ENCODE measurements at places on chromosomes 5 and 9.

GRCh38 chr5:145470396-145470979 is 364.7 kb downstream of the PRELID2 start:
- no peak for DNase-seq

DNA sequence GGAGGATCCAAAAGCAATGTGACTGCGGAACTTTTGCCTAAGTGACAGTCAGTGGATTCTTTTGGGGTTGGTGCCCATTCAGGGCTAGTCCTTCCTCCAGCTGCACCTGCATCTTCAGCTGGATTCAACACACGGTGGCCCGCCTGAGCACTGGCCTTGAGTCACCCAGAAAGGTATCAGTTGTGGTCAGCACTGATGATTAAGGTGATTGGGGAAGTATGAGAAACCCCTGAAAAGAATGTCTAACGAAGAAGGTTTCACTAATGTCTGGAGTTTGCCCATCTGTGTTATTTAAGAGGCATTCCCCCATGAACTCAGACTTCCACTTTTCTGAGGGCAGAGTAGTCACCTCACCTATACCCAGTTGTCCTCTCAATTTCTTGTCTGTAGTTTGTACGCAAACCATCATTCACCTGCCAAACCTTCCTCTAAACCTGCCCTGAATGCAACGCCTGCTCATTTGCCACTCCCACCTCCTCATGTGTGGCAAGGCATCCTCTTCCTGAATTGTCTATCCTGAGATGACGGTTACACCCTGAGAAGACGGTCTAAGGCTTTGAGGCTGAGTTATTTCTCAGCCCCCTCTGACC is 27.2 kb downstream of the CSF2 start:
- DNase-seq = no peak

DNA sequence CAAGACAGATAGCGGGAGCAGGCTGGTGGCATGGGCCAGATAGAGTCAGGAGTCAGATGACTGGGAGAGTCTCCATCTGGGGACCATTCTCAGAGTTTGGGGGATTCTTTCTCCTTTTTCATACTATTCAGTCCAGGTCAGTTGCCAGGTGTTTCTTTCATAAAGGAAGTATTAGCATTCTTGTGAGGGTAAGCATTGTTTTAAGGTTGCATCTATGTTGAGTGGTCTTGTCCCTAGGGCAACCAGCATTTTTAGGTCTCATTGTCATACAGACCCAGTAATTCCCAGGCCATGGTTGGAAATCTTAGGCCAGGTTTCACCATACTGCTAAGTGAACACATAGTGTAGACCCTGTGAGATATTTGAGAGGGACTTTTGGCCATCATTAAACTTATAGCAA is 122.3 kb upstream of the POC5 start:
- no peak for DNase-seq

DNA sequence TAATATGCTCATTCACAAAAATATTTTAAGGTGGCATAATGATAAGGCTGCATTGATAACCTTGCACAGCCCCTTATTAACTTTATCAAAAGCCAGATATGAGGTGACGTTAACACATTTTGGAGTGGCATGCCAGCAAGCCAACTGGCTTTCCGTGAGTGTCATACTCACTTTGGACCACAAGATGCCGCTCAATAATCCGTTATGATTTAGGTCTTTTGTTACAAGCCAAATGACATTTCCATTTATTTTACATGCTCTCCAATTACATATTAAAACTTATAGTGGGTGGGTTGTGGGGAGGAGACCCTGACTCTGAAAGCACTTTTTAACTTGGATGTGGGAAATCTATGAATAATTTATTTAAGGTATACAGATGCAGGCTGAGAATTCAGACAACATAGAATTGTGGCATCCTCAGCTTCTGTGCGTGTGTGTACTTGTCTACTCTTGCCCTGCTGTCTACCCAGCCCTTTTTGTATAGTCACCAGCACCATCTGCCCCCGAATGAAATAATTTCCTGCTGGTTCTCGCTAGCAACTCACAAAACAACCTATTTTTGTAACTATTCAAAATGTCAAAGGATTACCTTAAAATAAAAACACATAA is 305.1 kb downstream of the PSAT1 start:
- peak; percentile 58 for DNase-seq

- DNase-seq = no peak
Observed at GRCh38 chr9:27665136-27665535, 91.9 kb upstream of the C9orf72 start.

- no peak for DNase-seq
Observed at GRCh38 chr9:136133191-136133958, 14.7 kb upstream of the TMEM250 start.

GRCh38 chr5:167944121-167944852 is 347.2 kb upstream of the WWC1 start:
- no peak for DNase-seq

DNA sequence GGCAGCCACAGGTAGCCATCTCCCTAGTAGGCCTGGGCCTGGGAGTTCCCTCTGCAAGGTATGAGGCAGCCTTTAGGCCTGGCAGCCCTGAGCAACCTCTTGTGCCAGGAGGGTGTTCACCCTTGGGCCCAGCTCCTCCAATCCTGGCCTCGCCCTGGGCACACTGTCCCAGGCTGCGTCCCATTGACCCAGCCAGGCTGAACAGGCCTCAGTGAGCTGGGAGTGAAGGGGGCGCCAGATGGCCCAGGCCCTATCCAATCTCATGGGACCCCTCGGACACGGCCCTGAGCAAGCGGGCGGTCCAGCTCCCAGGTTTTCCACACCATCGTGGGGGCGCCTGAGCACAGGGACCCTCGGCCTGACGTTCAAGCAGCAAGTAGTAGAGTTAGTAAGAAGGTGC is 14.5 kb downstream of the SH3GLB2 start:
- no peak for DNase-seq

GRCh38 chr5:139755892-139756671 is 39.5 kb upstream of the PSD2 start:
- DNase-seq = no peak

DNA sequence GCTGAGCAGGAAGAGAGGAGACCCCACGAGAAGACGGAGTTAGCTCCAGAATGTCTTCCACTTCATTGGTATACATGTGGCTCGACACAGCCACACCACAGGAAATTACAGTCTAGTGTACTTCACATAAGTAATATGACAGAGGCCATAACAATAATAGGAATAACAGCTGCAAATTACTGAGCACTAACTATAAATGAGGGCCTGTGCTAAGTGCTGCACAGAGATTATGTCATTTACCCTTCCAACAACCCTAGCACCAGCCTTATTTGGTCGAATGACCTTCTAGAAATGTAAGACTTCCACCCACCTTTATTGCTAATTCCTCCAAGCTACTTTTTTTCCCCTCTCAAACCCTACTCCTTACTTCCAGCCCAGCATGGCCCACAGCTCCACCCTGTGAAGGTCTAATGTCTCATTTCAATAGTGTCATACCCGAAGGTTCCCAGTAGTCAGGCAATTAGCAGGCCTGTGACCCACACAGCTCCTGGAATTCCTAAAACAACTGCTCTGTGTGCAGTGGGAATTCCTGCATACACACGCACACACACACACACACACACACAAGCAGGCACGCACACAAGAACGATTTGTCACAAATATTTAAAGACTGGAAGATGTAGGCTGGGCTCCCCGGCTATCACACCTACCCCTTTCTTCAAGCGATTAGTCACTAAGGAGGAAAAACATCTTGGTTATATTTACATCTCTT is 134.5 kb downstream of the FRMD3 start:
- DNase-seq = no peak

DNA sequence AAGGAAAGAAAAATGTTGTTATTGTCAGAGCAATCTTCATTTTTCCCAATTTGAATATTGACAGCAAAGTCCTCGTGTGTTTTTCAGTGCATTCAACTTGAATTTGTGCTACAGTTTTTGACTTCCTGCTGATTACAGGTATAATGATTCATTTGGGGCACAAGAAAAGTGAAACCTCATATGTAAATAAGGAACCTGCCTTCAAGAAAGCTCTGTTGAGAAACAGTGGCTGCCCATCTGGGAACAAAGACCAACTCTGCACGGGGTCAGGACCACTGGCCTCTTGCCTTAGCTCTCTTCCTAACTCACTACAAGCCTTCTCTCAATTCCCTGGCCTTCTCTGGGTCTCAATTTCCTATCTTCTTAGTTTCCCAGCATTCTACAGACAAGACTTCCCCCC is 21.0 kb downstream of the TIMD4 start:
- DNase-seq = no peak
